ENCODE measurements at places on chromosomes 6 and 20.

- DNase-seq = no peak
Observed at GRCh38 chr20:37836926-37837325, 66.0 kb upstream of the VSTM2L start.

DNA sequence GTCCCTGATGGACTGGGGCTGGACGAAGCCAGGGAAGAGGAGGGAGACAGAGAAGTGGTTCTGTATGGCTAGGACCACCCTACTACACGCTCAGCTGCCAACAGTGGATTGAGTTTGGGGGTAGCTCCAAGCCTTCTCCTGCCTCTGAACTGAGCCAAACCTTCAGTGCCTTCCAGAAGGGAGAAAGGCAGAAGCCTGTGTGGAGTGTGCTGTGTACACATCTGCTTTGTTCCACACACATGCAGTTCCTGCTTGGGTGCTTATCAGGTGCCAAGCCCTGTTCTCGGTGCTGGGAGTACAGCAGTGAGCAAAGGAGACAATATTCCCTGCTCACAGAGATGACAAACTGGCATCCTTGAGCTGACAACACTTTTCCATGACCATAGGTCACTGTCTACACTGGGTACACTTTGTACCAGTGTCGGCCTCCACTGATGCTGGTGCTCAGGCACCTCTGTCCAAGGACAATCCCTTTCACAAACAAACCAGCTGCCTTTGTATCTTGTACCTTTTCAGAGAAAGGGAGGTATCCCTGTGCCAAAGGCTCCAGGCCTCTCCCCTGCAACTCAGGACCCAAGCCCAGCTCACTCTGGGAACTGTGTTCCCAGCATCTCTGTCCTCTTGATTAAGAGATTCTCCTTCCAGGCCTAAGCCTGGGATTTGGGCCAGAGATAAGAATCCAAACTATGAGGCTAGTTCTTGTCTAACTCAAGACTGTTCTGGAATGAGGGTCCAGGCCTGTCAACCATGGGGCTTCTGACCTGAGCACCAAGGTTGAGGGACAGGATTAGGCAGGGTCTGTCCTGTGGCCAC is 11.3 kb upstream of the RBCK1 start:
- DNase-seq = no peak

DNA sequence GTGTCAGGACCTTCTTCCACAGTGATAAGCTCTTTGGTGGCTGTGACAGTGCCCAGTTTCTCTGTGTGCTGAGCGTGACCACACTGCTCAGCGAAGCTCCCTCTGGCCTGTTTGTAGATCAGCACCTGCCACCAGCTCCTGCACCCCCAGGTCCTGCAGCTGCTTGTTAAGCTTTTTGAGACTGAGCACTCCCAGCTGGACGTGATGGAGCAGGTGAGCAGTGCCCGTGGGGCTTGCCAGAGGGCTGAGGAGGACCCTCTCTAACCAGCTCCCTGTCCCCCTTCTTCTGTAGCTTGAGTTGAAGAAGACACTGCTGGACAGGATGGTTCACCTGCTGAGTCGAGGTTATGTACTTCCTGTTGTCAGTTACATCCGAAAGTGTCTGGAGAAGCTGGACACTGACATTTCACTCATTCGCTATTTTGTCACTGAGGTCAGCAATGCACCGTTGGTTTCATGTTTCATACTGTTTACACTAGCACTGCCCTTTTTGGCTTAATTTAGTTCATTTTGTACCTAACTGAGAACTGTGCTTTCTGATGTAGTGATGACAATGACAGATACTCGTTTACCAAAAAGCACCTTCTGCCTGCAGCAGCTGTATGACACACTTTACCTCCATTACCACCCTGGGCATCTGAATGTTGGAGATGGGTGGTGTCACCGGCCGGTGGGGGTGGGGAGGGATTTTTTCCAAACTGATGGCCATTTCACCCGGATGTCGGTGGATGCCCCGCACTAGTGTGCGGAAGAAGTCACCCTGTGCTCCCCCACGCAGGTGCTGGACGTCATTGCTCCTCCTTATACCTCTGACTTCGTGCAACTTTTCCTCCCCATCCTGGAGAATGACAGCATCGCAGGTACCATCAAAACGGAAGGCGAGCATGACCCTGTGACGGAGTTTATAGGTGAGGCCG is 12.5 kb downstream of the NELFCD start:
- DNase-seq = no peak

DNA sequence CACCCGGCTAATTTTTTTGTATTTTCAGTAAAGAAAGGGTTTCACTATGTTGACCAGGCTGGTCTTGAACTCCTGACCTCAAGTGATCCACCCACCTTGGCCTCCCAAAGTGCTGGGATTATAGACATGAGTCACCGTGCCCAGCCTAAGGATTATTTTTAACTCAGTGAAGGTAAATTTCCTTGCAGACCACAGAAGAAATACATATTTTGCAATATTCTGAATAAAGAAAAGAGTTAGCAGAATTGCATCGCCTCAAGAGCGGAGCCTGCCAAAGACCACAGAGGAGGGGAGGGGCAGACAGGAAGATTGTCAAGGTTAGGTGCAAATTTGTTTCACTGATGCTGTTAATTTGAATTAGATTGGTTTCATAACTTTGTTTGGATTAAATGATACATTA is 47.4 kb downstream of the SOD2 start:
- no peak for DNase-seq

GRCh38 chr20:2922957-2923356 is 49.7 kb downstream of the PTPRA start:
- DNase-seq = no peak

GRCh38 chr20:10655720-10656669 is 17.8 kb downstream of the JAG1 start:
- DNase-seq = no peak

- DNase-seq = no peak
Observed at GRCh38 chr6:73455865-73456629, 4.0 kb upstream of the CGAS start.

DNA sequence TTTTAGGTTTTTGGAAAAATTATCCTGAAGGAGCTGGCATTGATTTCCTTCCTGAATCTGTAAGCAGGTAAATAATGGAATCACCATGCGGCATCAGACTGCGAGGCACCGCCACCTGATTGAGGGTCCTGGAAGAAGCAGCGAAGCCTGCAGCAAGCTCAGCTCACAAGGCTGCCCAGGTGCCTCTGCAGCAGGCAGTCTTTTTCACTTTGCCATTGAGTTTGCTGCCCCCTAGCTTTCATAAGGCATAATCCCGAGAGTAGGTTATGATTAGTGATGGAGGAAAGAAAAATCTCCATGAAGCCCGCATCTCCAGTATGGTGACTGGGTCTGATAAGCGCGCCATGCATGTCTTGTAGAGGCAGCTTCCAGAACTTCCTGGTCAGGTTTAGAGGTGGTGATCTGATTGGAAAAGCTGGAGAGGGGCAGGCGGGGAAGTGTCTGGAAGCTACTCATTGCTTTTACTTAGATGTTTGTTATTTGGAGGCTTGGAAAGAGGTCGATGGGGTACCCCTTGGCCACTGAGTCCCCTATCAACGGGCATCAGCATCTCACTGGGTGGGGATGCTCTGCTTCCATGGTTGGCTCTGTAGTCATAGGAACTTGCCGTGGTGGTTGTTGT is 26.7 kb downstream of the IYD start:
- DNase-seq = peak; percentile 67

DNA sequence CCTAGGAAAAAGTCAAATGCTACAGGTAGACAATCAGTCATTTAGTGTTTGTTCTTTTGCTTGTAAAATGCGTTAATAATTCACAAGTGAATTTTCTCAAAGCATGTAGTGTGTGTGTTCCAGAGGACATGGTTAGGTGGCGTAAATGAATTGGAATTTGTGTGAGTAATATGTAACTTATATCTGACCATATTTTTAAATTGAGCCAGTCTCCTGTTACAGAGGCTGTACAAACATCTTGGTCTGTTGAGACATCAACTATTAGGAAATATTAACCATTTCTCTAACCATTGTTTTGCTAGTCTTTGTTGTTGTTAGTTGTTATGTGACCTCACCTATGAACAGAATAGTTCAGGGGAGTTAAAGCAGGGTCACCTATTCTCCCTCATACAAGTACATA is 22.7 kb downstream of the MCM8 start:
- DNase-seq = peak; percentile 45

- DNase-seq = no peak
Observed at GRCh38 chr6:106517706-106518105, 111.6 kb downstream of the RTN4IP1 start.

DNA sequence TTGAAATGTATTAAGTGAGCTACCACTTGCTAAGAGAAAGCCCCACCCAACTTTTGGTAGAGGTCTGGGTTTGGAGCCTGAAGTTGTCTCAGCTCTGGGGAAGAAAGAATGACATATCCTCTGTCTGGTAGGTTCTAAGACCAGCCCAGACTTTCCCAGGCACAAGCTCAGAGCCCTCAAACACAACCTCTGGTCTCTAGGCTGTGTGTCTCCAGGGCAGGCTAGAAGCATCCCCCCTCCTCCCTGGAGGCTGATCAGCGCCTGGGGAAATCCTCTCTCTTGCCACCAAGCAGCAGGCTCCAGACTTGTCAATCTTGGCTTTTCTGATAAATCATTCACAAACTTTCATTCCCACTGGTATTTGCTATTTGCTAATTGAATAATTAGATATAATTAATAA is 226.5 kb upstream of the CST7 start:
- DNase-seq = no peak

- no peak for DNase-seq
Observed at GRCh38 chr20:34061695-34062094, 50.3 kb downstream of the EIF2S2 start.

DNA sequence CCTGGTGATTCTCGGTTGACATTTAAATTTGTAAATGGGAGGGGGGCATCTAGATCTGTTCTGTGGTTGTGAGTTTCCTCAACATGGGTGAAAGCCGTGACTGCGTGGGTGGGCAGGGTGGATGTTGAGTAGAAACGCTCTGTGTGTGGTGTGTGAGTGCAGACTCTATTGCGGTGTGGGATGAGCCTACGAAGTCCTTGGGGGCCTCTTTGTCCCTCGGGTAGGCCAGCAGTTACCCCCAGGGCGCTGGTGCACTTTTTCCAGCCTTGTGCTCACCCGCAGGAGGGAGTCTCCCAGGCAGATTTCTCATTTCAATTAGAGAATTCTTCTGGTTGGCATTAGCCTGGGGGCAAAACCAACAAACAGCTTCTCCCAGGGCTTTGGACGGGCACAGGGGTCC is 10.6 kb downstream of the TOX2 start:
- no peak for DNase-seq

DNA sequence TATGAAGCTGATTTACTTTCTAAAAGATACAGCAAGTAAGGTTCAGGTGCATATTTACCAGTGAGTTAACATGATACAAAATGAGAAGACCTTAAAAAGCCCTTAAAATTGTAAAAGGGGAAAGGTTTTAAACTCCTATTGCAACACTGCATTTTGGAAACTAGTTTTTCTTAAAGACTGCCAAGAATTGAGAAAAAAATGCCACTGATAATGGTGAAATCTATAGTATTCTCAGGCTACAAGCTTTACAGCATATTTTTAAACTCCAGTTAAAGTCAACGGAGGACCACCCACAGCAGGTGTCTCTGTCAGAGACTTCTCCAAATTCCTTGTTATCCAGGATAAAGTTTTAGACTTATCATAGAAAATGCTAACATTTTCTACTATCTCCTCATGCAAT is 53.6 kb downstream of the ELOVL5 start:
- DNase-seq = no peak

Data from fibroblast of skin of back (primary cell).